ENCODE measurements at places on chromosomes 1 and 21.

DNA sequence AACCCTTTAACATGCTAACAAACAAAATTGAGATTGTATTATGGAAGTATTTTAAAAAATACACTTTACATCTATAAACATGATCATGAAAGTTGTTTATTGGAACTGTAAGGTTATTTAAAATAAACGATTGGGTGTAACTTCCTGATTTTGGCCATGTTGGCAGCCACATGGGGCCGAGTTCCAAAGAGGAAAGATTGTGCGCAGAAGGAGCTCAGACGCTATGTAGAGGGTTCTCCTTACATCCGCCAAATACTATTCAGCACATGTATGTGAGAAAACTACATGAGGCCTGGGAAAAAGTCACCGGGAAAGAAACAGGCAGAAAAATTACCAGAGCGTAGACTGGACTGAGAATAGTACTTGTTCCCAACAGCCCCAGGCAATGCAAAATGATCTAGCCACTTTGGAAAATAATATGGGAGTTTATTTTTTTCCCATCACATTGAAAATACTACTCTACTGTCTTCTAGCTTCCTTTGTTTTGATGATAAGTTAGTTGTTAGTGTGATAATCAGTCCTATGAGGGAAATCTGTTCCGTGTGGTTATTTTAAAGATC lies 35.7 kb upstream of the B3GALT2 start:
- DNase-seq = no peak

DNA sequence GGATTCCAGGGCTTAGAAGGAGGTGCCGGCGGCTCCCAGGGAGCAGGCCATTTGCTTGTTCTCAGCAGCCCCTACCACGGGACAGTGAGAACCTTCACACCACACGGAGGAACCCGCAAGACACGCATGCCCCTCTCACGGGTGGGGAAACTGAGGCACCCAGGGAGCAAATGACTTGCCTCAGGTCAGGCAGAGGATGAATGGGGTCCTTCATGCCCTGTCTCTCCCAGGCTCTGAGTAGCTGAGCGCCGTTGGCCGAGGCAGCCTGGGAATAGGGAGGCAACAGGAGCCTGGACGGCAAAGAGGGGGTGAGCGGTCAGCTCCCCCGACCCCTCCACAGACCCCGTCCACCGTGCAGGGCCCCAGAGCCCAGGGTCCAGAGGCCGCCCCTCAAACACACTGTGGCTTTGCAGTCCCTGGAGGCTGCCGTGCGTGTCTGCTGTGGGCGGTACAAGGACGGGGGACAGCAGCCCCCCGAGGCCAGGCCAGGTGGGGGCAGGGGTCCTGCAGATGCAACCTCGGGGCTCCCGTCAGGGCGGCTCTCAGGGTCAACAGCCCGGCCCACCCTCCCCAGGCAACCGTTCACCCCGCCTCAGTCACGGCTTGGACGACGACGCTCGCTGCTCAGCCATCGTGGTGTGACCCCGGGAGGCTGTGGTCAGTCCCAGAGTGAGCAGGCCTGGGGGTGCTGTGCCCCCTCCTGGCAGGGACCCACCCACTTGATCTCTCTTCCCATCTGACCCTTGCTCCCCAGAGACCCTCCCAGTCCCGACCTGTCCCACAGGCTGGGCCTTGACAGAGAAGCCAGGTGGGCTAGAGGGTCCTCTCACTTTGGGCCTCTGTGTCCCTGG lies 15.8 kb upstream of the COL6A2 start:
- DNase-seq = no peak

GRCh38 chr1:162944974-162945674 lies 84.1 kb upstream of the CCDC190 start:
- no peak for DNase-seq

DNA sequence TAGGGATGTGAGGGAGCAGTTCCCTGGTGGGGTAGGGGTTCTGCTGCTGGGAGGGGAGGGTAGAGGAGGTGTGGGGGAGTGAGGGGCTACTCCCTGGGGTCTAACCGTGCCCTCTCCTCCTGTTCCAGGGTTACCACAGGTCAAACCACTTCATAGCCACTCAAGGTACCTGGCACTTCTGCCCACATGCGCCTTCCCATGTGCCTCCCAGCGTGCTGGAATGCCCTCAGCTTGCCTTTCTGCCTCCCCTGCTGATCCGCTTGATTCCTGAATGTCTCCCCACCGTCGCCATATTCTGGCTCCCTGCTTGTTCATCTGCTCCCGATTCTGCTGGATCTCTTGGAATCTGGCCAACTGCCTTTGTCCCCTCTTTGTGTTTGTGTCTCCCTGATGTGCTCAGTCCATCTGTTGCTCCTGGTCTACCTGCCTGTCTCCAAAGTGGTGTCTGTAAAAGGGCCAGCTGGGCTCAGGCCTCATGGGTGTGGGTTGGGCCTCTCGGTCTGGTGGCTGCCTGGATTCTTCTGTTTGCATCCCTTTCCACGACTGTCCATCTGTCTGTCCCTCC lies 74.4 kb downstream of the PTPRU start:
- no peak for DNase-seq
